ENCODE measurements at places on chromosomes 16 and 17.

GRCh38 chr16:19835968-19836421, 48.7 kb downstream of the GPRC5B start:
- DNase-seq: peak; percentile 62

- no peak for DNase-seq
These were observed 2.2 kb downstream of the EIF5A start for GRCh38 chr17:7309628-7310027.

GRCh38 chr17:62870030-62870541, 62.0 kb upstream of the MARCHF10 start:
- DNase-seq: peak; percentile 89

GRCh38 chr16:77310877-77311276, 111.7 kb downstream of the SYCE1L start:
- no peak for DNase-seq

GRCh38 chr16:57624806-57625500, 3.5 kb upstream of the ADGRG1 start:
- no peak for DNase-seq

DNA sequence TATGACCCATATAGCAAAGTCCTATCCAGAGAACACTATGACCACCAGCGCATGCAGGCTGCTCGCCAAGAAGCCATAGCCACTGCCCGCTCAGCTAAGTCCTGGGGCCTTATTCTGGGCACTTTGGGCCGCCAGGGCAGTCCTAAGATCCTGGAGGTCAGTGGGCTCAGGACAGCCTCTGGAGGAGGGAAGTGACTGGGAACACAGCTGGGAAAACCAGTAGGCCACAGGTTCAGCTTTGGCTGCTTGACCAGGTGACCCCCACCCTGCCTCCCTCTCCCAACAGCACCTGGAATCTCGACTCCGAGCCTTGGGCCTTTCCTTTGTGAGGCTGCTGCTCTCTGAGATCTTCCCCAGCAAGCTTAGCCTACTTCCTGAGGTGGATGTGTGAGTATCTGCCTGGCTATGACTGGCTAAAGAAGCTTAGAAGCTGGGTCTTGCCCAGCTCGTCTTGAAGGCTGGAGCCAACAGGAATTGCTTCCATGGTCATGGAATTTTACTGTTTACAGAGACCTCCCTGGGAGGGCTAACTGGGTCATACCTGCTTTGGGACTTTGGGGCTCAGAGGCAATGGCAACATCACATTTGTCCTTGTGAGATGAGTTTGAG, 1.5 kb upstream of the OVCA2 start:
- DNase-seq: no peak

DNA sequence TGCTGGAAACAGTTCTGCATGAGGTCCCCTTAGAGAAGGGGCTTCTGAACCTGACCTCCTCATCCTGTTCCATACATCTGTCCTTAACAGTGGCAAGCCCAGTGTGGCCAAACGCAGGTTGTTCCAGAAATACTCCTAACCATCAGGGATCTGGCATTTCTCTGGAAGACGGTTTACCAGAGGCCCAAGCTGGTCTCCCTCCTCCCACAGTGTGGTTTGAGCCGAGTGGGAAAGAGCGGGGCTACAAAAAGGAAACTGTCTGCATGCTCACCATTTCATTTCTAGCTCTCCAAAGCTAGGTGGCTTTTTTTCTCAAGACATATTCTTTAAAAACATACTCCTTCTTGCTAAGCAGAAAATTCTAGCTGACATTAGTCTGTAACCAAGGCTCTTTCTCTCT, 6.0 kb downstream of the MXRA7 start:
- no peak for DNase-seq

- peak; percentile 5 for DNase-seq
These were observed 212.8 kb upstream of the ELAC2 start for GRCh38 chr17:13230350-13231264.

- peak; percentile 19 for DNase-seq
These were observed 3.8 kb downstream of the PRR29 start for GRCh38 chr17:64001763-64002529.

DNA sequence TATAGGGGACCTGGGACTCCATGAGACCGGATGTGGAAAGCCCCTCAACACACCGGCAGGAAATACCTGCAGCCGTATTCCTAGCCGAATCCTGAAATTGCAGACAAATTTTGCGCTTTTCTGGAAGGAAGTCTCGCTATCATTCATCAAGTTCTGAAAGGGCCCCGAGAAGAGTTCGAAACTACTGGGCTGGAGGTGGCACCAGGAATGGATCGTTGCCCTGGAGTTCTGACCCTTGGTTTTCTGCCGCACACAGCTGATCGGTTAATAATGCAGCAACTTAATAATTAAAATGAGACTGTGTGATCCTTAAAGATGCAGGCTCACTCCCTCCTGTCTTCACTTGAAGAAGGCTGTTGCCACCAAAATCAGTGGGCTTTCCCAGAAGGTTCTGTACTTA, 55.7 kb upstream of the MRTFB start:
- DNase-seq: no peak

- no peak for DNase-seq
These were observed 300.9 kb downstream of the C16orf95 start for GRCh38 chr16:87016046-87017035.

- peak; percentile 51 for DNase-seq
These were observed 526 bp downstream of the ZZEF1 start for GRCh38 chr17:4142107-4142900.

- DNase-seq: peak; percentile 89
These were observed 8.9 kb downstream of the UBTF start for GRCh38 chr17:44210342-44211192.

- DNase-seq: no peak
These were observed 16.3 kb downstream of the ATAD5 start for GRCh38 chr17:30848021-30848420.

DNA sequence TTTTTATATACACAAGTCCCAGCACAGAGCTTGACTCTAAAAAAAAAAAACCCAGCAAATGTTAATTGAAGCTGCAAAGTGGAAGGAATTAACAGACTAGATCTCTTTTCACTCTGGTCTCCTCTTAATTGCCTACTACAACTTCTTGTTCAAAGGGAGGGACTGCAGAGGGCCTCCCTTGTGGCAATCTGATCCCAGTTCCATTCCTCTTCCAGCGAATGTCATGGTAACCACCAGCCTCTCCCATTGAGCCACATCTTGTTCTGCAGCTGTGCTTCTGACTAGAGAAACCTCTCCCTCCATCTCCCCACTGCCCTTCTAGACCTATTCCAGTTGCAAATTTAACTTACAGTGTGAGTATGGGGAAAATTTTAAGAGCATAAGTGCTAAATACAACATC, 5.9 kb downstream of the SUPT6H start:
- no peak for DNase-seq

DNA sequence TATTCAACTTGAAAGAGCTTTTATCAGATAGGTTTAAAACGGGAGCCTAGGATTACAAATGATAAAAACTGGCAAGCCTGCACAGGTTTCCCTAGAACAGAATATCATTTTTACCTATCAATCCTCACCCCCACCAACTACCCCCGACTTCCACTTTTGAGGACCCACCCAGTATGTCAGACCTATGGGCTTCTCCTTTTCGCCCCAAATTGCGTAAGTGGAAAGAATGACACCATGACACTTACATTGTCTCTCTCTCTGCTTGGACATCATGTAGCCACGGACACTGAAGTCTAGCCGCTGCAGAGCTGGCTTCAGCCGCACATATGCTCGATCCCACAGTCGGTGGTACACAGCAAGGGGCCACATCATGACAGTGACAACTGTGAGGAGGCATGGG, 7.4 kb upstream of the PSMC3IP start:
- no peak for DNase-seq

DNA sequence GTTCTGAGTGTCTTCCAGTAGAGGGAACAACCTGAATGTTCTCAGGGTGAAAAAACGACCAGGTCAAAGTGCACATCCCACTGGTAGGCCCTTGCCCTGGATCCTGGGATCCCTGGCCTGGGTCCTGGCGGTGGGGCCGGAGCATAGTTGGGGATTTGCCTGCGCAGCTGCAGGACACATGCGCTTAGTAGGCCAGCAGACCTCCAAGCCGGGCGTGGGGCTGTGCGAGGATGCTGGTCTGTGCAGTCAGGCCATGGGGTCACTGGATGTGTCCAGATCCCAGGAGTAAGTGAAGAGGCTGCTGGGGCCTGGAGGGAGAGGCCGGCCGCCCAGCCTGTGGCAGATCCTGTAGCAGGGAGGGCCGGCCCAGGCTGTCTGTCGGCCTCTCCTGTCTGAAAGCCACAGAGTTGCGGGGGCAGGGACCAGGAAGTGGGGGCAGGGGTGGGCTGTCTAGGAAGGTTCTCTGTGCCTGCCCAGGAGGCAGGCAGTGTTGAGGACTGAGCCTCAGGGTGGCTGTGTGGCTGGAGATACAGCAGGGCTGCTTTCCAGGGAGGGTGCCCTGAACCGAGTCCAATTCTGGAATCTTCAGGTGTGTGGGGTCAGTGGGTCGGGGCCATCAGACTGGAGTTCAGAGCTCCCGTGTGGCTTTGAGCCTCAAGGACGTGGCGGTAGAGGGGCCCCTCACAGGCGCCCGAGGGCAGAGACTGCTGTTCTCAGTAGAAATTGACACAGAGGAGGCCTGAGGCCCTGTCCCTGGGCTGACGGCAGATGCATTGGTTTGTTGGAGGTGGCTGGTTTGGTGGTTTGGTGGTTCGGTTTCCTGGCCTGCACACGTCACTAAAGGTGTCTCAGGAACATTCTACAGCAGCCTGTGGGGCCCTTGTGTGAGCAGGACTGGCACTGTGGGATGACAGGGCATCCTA, 17.2 kb upstream of the NUDT16L1 start:
- no peak for DNase-seq

GRCh38 chr17:1972487-1973160, 52.5 kb downstream of the RTN4RL1 start:
- peak; percentile 50 for DNase-seq

DNA sequence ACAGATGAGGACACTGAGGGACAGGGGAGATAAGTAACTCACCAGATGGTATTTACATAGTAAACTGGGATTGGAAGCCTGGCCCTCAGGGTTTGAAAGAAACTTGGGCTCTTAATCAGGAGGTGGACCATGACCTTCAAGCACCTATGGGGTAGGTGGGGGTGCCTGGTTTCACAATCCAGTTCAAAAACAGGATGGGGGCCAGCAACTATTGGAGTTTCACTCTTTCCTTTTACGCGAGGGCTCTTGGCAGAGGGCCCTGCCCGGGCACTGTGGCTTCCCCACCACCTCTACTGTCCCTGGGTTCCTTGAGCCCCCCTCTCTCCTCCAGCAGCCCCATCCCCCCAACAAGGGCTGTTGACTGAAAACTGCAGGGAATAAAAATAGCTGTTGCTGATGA, 11.3 kb upstream of the PRR29 start:
- DNase-seq: no peak

DNA sequence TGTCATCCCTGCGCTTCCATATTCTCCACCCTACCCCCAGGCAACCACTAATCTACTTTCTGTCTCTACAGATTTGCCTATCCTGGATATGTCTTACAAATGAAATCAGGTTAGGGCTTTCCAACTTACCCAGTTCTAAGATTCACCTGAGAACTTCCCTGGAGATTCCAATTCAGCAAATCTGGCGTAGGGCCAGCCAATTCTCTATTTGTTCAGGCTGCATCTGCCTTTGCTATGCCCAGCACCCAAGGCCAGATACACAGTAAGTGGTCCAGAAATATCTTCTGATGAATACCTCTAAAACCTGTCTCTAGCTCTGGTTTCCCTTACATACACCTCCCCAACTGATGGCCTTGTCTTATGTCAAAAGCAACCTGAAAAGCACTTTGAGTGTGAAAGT, 10.4 kb upstream of the CTCF start:
- no peak for DNase-seq

DNA sequence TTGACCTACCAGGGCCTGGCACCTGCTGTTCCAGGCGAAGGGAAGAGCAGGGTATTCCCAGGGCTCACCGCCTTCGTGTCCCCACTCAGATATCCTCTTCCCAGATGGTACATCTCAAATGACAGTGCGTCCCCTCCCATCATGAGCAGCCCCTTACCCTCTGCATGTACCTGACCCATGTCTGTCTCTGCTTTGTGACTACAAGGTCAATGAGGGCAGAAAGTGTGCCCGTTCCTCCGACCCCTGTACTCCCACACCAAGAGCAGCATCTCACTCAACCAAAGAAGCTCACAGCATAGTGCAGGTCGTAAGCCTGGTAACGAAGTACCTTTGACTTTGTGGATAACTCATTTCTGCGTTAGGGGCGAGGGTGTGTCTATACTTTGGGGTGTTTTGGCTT, 142.6 kb downstream of the KATNIP start:
- no peak for DNase-seq

GRCh38 chr17:45384789-45385262, 47.8 kb downstream of the ARHGAP27 start:
- no peak for DNase-seq

GRCh38 chr17:72111336-72111923, 9.4 kb upstream of the SOX9 start:
- no peak for DNase-seq

DNA sequence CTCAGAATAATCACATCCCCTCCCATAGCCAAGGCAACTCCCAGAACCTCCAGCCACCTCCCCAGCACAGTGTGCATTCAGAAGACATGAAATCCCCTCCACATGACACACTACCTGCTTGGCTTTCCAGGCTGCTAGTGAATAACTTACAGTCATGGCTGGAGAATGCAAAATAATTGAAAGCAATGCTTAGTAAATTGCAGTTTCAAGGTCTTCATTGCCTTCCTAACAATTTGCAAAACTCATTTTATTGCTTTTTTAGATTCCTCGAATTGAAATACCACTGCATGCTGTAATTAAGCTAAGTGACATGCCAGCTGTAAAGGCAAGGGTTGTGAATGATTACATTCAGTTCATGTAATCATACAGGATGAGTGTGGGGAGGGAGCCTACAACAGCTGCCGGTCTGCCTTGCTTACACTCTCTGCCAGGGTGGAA, 29.0 kb upstream of the HOXB13 start:
- DNase-seq: no peak

DNA sequence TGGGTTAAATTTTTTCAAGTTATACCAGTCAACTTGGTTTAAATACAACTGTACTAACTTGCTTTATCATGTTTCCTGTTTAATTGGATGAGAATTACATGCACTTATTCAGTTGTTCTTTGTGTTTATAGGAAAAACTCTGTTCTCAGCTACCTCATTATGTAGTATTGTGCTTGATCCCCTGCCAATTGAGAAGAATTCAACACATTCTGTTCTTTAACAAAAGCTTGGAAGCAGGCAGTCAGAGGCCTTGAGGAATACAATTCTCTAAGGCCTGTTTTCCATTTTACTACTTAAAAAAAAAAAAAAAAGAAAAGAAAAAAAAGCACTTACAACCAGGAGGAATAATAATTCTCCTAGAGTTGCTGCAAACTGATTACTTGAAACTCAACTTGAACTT, 60.6 kb upstream of the CMIP start:
- DNase-seq: peak; percentile 71

DNA sequence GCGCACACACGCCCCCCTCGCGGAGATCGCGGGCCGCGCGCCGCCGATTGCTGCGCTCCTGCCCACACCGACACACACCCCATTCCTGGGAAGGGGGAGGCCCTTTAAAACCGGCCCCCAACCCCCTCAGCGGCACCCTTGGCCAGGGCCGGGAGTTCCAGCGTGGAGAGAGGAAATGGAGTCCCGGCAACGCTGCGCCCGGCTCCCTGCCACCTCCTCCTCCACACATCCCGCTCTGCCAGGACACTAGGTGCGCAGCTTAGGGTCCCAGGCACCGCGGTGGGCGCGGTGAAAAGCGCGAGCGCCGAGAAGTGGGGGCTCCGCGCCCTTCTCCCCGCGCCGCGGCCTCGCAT, 397 bp downstream of the CDC42EP4 start:
- DNase-seq: no peak

- peak; percentile 71 for DNase-seq
These were observed 28.3 kb downstream of the ETV4 start for GRCh38 chr17:43517615-43518386.
